ENCODE measurements at places on chromosomes 7 and 10.

DNA sequence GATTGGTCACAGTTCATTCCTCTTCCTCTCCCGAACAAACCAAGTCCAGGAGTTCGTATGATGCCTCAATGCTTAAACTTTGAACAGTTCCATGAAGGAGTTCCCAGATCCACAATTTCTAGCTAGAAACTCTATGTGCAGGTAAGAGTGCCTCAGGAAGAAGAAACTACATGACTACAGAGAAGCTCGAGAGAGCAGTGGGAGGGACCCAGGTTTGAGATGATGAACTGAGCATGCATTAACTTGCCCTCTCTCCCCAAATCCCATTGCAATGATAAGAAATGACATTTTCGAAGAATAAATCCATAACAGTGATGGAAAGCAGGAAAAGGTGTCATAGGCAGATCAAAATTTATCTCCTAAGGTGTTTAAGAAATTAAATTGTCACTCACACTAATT, 140.6 kb upstream of the JCAD start:
- DNase-seq: no peak

GRCh38 chr7:27779873-27780272, 39.9 kb downstream of the TAX1BP1 start:
- no peak for DNase-seq

GRCh38 chr7:36887969-36888368, 163.7 kb upstream of the AOAH start:
- DNase-seq: no peak

GRCh38 chr10:133347710-133348517, 741 bp downstream of the PRAP1 start:
- no peak for DNase-seq

GRCh38 chr10:119452396-119452795, 90.1 kb downstream of the RGS10 start:
- DNase-seq: no peak

- DNase-seq: peak; percentile 15
These were observed 74.4 kb upstream of the PAX2 start for GRCh38 chr10:100670828-100671479.

DNA sequence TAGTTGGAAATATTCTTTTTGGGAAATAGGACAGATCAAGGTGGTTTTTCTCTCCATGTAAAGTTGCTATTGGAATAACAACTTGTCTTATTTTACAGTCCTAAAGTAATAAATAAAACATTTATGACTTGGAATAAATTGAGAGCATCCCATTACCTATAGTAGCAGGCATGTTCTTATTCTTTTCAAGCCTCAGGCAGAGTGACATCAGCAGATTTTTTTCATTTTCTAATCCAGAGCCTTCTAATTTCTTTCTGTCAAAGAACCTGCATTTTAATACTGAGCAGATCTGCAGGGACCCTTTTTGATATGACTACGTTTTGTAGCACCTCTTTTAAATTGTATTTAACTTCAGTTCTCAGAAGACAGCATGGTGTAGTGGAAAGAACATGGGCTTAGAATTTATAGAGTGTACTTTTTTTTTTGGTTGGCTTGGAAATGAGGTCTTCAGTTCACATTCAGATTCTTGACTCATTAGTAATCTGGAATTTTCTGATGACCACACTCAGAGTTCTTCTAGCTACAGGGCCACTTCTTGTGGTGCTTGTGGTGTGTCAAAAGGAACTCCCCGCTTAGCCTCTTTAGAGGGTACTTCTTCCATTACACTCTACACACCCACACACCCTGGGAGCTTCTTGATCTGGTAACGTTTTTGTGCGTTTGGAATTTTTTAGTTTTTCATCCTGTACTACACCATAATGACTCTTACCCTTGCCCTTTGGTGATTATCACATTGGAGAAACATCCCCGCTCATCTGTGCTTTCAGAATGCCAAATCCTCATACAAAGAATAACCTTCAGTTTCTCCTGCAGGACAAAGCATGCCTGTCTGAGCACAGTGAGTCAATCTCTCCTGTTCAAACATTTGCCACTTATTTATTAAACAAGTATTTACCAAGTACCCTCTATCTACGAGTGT, 34.6 kb downstream of the AGK start:
- no peak for DNase-seq

- no peak for DNase-seq
These were observed 65.4 kb upstream of the KIF5B start for GRCh38 chr10:32121648-32122047.

GRCh38 chr7:187227-187927, 5.0 kb upstream of the FAM20C start:
- no peak for DNase-seq

DNA sequence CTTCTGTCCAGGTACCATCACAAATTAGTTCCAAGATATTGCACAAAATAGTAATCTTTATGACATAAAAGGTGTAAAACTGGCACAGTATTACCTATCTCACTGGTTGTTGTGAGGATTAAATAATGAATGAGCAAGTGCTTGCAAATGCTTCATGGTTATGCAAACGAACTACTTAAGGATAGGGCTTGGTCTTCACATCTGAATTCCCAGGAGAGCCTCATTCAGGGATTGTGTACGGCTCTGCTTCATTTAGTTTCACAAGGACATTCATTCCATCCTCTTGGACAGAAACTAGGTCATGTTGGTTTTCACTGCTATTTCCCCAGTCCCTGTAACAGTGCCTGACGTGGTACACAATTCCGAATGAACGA, 12.1 kb downstream of the ABCA13 start:
- no peak for DNase-seq

GRCh38 chr7:16801111-16801542, 3.7 kb downstream of the AGR2 start:
- no peak for DNase-seq

GRCh38 chr7:52639126-52639525, 396.3 kb upstream of the POM121L12 start:
- DNase-seq: no peak

- no peak for DNase-seq
These were observed 24.7 kb downstream of the PSPH start for GRCh38 chr7:56026538-56026937.

- DNase-seq: no peak
These were observed 12.2 kb upstream of the PSAP start for GRCh38 chr10:71863203-71863602.

- no peak for DNase-seq
These were observed 20.8 kb downstream of the PRKAG2 start for GRCh38 chr7:151856098-151856497.

GRCh38 chr10:29757551-29758297, 123.0 kb upstream of the SVIL start:
- DNase-seq: no peak

- no peak for DNase-seq
These were observed 98.6 kb downstream of the NKX6-2 start for GRCh38 chr10:132687181-132687892.

- DNase-seq: no peak
These were observed 48.5 kb downstream of the PLCE1 start for GRCh38 chr10:94042001-94042833.

DNA sequence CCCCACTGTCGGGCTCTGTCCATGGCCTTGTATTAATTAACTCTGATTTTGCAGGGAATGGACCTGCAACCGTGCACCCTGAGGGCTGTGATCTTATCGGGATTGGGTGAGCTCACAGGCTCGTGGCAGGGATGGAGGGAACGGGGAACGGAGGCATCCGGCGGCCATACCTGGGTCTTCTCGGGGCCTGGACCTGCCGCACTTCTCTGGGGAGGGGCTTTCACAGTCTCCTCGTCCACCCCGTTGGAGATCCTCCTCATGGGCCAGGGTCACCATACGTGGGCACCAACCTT, 57.5 kb upstream of the SHH start:
- DNase-seq: no peak

GRCh38 chr7:105339404-105340323, 49.1 kb downstream of the SRPK2 start:
- peak; percentile 25 for DNase-seq

GRCh38 chr10:121667948-121668313, 69.7 kb upstream of the FGFR2 start:
- DNase-seq: no peak

DNA sequence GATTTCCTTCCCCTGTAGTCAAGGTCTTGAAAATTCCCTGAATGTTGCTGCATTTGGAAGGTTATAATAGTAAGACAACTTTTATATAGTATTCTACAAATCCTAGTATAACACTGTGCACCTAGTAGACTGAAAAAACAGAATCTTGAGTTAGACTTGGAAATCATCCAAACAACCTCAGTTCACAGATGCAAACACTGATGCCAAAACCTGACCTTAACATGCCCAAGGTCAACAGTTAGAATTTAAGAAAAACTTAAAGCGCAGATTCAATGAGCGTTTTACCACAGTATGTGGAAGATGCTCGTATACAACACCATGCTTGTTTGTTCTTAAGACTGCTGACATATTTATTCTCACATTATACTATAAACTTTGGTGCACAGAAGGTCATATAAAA, 3.0 kb downstream of the PIP4K2A start:
- no peak for DNase-seq

GRCh38 chr7:282621-283020, 7.3 kb upstream of the FOXL3 start:
- DNase-seq: no peak

GRCh38 chr7:7498856-7499255, 36.8 kb downstream of the COL28A1 start:
- no peak for DNase-seq

GRCh38 chr7:124124201-124124600, 91.3 kb upstream of the TMEM229A start:
- peak; percentile 26 for DNase-seq

GRCh38 chr7:155191137-155191536, 106.5 kb upstream of the INSIG1 start:
- DNase-seq: no peak

GRCh38 chr7:142488842-142489241, 231.0 kb upstream of the PRSS58 start:
- DNase-seq: no peak

GRCh38 chr7:44147026-44147991, 6.2 kb upstream of the MYL7 start:
- DNase-seq: no peak

- no peak for DNase-seq
These were observed 32.5 kb downstream of the ZNF277 start for GRCh38 chr7:112238852-112239610.

- peak; percentile 33 for DNase-seq
These were observed 51.0 kb upstream of the NKX6-2 start for GRCh38 chr10:132836832-132837540.

GRCh38 chr10:59271160-59271559, 91.2 kb downstream of the FAM13C start:
- no peak for DNase-seq

- DNase-seq: no peak
These were observed 215.4 kb downstream of the COBL start for GRCh38 chr7:51101111-51101757.

DNA sequence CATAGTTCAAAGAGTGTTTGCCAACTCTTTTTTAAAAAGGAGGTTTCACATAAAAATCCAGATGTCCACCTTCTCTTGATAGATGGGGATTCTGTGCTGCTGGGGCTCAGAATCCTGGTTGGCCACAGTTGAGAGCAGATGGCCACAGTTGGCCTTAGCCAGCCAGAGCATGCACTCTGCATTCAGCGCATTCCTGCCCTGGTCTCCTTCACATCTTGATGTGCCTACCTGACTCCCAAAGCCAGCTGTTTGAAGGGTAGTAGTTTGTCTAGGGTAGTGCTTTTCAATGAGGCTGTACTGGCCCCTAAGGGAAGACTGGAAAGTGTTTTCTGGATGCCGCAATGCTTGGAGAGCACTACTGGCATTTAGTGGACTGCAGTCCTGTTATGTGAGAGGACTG, 208.1 kb upstream of the HDAC9 start:
- DNase-seq: no peak

DNA sequence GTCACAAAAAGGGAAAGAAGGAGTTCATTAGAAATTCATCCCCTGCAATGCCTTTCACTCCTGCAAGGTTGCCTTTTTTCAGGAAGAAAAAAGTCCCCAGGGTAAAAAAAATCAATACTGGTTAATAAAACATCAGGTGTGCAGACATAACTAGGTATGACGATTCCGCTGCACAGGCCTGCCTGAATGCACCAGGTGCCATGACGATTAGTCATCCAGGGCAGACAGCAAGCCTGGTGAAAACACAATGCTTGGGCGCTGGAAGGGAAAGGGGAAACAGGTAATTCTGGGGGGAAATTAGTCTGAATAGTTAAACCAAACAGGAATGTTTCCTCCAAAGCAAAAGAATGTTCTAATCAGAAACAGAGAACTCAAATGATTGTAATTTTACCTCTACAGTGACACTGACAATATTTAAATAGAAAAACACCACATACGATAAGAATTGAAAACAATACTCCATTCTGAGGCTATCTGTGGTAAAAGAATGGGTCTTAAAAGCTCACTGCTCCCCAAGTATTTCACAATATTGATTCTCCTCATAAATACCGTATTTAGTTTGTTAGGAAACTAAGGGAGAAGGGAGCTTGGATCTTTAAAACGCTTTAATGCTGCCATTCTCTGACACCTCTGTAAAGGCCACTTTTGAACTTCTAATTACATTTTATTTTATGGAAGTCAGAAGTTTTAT, 45.2 kb downstream of the VPS41 start:
- peak; percentile 53 for DNase-seq

- DNase-seq: peak; percentile 67
These were observed 11.6 kb upstream of the SVIL start for GRCh38 chr10:29646238-29646902.

- no peak for DNase-seq
These were observed 39.5 kb upstream of the DPYSL4 start for GRCh38 chr10:132146941-132147915.

- DNase-seq: no peak
These were observed 114.6 kb downstream of the ITIH5 start for GRCh38 chr10:7551950-7552716.

GRCh38 chr7:115941703-115942268, 88.8 kb downstream of the TFEC start:
- no peak for DNase-seq

- no peak for DNase-seq
These were observed 9.5 kb upstream of the FRMD4A start for GRCh38 chr10:14340051-14340744.

- DNase-seq: peak; percentile 5
These were observed 339.5 kb downstream of the ELMO1 start for GRCh38 chr7:37109016-37109683.

- DNase-seq: no peak
These were observed 11.1 kb upstream of the SEC24C start for GRCh38 chr10:73732931-73733623.

DNA sequence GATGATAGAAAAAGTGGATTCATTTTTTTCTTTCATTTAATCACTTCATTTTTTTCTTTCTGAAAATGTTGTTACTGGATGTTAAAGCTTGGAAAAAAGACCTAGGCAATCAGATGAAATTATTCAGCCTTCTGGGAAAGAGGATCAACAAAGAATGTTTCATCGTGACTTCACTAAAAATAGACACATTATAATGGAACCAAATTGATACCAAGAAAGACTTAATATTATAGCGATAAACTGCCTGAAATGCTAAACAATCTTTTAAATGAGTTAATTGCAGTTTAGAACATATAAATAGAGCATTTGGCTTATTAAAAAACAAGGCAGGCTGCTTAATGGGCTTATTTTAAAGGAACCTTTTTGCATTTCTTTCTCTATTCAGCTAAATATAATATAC, 25.6 kb upstream of the TMEM229A start:
- no peak for DNase-seq
